ENCODE measurements at places on chromosomes 6 and 20.

DNA sequence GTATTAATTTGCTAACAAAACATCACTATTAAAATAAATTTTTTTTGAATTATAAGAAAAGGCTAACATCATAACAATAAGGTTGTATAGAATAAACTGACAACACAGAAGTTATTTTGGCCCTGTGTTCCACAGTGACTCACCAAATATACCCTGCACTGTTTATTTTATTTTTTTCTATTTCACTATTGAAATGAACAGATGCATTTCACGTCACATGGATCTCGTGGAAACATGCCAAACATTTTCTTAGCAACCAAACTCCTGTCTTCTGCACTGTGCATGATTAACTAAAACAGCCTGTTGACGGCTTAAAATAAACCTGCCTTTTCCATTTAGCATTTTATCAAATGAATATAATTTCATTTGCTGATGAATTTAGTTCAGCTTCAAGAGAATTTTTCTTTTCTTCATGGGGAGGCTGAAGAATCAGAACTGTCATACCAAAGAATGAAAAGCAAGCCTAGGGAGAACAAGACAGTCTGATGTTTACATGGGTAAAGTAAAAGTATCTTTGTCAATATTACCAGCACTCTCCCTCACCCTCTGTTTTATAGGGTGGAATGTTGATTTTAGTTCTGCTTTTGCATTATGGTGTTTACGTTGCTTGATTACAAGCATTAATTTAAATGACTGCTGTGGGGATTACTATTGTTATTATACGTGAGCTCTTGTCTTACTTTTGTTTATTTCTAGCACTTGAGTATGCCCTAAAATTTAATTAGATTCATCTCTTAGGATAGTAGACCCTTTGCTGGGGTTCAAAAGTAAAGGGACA is 115.3 kb downstream of the LCA5 start:
- DNase-seq = no peak

- DNase-seq = no peak
Observed at GRCh38 chr20:44970243-44970757, 4.0 kb downstream of the STK4 start.

DNA sequence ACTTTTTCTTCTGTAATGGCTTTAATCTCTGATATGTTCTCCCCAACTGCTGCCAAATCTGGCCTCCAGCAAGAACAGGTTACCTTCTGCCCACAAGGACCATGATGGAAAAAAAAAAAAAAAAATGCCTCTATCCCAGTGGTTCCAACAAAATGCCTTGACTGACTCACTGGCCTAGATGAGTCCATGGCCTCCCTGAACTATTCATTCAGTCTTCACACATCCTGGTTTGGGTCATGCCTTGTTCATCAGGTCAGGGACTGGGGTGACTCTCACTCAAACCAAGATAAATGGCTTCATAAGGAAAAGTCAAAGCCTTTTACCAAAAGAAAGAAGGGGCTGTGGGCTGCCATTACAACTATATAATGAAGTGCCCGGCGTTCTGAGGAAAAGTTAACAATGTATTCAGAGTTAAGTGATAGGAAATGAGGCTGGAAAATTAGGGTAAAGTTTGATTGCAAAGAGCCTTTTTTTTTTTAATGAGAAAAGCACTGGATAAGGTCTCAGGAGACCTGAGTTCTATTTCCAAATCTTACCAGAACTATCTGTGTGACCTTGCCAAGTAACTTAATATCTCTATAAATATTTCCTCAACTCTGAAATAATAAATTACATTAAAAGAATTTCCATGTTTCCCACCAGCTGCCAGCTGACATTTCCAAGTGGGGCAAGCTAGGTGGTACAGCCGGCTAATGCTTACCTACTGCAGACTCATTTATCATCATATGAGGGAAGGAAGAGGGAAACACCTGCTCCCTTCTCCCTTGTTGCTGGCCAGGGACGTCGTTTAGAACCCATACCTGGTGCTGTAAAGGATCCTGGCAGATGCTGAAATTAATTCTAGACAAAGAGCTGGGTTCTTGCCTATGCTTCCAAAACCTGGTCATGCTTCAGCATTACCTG is 380.0 kb upstream of the MARCKS start:
- no peak for DNase-seq

- DNase-seq = no peak
Observed at GRCh38 chr6:122401104-122401503, 1.7 kb downstream of the HSF2 start.

GRCh38 chr6:160188773-160189172 is 67.2 kb downstream of the SLC22A1 start:
- DNase-seq = no peak

DNA sequence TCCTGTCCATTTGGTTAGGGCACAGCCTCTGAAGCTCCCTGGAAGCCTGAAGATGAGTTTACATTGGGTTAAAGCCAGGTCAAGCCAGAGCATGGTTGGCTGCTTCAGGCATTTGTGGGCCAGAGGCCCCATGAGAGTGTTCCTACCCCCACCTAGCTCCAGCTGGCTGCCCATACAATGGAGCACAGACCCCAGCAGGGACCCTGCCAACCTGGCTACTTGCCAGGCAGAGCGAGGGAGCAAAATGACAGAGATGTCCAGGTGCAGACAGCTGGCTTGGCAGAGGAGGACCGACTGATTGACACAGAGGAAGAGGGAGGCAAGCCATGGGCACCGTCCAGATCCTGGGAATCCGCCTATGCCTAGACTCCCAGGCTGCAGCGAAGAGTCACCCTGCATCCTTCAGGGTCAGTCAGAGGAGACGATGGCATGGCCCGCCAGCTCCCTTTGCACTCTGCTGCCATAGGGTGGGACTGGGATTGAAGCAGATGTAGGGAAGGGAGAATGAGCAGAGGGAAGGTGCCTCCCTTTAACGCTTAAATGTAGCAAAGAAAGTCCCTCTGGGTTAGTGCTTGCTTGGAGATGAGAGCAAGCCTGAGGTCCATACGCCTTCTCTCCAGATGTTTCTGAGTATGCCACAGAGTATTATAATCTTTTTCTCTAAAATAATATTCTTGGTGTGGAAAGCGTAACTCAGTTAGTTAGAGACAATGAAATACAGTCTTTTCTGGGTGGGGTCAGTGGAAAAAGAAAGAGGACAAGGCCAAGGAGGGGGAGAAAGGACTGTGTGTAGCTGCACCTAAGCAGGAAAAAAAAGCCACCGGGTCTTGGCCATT is 77.6 kb upstream of the FYN start:
- DNase-seq = no peak

Data from activated T-helper 1 cell treated with anti-CD3 and anti-CD28 coated beads, Interleukin-2, amount 50 U/mL, for 16 hours (primary cell).